Nephron progenitor cell (in vitro differentiated cells): ENCODE measurements at places on chromosomes 7 and 10.

GRCh38 chr10:6146013-6146785 is 56.5 kb upstream of the PFKFB3 start:
- DNase-seq, result no peak

DNA sequence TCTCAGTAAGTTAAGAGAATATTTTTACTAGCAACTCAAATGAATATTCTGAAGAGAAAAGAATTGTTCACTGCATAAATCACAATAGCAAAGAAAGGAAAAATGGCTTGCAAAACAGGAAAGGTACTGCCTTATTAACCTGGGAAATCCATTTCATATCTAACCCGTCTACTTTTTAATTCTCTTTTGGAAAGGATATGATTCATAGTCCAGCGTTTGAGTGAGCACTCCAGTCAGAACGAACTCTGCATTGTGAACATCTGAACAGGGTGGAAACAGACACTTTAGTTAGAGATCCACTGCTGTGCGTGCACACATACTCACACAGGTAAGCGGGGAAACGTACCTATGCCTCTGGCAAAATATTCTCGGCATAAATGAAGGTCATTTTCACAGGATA is 56.8 kb downstream of the PAXIP1 start:
- DNase-seq, result no peak

GRCh38 chr10:112539340-112539739 is 92.3 kb downstream of the VTI1A start:
- DNase-seq, result no peak

DNA sequence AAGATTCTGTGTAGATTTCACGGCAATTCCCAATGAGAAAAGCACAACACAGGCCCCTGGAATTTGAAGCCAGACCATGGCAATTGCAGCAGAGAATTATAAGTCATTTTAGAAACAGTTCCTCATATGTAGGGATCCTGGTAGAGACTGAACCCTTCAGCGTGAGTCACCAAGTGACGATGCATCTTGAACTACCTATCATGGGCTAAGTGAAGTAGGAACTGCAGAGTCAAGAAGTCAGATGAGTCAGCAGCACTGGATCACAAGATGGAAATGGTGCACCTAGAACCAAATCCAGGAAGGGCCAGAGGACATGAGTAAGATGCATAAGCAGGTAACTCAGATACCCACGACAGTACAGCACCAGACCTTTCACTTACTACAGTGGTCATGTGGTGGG is 140.0 kb upstream of the TPK1 start:
- DNase-seq, result no peak

DNA sequence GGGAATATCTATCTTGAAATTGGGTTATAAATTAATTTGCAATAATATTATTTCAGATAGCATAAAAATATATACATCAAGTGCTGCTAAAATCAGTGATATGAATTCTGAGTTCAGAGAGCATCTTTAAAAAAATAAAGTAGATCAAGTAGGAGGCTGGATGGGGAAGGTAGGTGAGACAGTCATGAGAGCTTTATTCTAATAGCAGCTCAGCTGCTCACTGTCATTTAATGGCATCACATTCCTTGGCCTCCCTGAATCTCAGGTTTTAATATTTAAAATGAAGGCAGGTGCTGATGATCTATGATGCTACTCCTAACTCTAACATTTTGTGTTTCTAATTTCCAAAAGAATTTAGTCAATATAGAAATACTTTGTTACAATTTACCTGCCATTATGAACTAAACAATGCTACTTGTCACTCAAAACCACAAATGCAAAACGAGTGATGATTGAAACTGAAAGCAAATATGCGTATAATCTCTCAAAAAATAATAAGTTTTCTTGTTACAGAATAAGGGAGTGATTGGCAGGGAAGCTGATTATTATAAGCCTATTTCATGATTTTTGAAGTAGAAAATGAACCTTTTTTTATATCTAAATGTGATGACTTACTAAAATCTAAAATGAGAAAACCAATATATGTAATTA is 147.6 kb upstream of the CSTF2T start:
- DNase-seq, result no peak

DNA sequence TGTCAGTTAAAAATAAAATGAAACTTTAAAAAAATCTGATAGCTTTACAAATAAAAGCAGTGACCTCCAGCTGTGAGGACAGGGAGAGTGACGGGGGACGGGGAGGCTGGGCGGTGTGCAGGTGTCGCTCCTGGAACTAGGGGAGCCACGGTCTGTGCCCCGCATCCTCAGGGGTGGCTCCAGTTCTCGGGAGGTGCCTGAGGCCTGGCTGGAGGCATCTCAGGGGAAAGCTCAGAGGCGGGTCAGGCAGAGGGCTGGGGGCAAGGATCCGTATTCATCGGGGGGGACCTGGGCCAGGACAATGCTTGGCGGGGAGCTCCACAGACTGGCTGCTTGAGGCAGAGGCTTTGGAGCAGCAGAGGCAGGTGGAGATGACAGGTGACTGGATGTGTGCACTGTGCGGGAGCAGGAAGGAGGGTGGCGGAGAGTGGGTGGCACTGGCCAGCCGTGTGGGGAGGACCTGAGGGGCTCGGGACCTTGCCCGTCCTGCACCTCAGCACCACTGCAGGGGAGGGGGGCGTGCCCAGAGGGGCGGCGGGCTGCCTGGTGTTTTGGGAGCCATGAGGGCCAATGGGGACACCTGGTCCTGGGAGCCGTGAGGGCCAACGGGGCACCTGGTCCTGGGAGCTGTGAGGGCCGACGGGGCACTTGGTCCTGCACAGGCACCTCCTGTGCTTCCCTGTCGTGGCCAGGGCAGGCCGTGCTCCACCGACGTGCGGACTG is 13.2 kb downstream of the PWWP2B start:
- no peak for DNase-seq

GRCh38 chr10:90985321-90985933 is 64.5 kb upstream of the ANKRD1 start:
- no peak for DNase-seq
